ENCODE measurements at places on chromosomes 4 and X.

DNA sequence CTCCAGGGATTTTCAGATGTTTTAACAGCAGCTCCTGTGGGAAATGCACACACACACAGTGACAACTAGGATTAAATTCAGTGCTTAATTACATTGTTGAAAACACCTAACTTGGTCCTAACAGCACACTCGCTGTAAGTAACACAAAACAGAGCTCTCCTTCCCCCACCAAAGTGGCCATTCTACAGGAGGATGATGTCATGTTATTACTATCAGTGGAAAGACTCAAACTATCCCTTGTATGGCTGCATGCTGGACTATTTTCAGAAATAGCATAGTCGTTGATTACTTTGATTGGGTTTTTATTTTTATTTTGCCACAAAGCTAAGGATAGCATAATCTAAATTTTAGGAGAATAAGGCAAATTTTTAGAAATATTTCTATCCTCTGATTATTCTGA lies 406.3 kb downstream of the SPRY1 start:
- DNase-seq: no peak

DNA sequence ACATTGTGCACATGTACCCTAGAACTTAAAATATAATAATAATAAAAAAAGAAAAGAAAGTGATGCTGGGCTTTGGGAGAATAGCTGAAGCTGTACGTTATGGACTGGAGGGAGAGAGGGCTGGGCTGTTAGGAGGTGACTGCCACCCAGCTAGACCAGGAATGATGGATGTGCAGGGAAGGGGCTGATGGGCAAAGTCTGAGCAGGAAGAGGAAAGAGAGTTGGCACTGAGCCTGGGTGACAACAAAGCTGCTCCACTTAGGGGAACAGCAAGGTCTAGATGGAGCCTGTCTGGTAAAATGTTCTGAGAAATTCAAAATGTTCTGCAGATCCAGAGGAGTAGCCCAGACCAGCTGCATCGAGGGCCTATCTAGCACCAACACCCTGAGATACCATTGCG lies 32.3 kb downstream of the MED28 start:
- DNase-seq: no peak

GRCh38 chr4:86118711-86119110 lies 241.1 kb downstream of the MAPK10 start:
- DNase-seq: no peak

GRCh38 chr4:152961773-152962115 lies 25.6 kb downstream of the FHDC1 start:
- DNase-seq: no peak

DNA sequence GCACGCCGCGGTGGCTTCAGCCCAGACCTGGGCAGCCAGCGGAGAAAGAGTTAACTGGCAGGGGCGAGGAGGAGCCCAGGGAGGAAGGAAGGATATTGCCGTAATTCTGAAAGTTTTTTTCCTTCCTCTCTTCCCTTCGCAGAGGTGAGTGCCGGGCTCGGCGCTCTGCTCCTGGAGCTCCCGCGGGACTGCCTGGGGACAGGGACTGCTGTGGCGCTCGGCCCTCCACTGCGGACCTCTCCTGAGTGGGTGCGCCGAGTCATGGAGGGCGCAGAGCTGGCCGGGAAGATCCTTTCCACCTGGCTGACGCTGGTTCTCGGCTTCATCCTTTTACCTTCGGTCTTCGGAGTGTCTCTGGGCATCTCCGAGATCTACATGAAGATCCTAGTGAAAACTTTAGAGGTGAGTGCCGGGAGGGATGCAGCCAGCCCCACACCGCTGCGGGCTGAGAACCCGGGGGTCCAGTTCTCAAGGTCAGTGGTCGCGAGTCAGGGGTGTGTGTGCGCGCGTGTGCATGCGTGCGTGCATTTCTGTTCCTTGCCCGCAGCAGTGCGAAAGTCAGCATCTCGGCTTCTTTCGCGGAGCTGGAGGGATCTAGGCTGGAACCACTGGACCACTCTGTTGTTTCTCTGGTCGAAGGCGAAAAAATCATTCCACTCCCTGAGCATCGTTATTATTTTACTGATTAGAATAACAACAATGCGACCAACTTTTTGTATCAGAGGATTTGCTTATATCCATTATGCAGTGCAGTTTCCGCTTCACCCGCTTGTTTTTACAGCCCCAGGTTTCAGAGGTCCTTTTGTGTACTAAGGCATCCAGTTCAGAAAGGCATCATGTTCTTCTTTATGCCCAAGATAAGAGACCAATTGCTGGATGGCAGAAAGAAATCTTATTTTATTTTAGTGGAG lies 709 bp downstream of the GPAT3 start:
- no peak for DNase-seq

DNA sequence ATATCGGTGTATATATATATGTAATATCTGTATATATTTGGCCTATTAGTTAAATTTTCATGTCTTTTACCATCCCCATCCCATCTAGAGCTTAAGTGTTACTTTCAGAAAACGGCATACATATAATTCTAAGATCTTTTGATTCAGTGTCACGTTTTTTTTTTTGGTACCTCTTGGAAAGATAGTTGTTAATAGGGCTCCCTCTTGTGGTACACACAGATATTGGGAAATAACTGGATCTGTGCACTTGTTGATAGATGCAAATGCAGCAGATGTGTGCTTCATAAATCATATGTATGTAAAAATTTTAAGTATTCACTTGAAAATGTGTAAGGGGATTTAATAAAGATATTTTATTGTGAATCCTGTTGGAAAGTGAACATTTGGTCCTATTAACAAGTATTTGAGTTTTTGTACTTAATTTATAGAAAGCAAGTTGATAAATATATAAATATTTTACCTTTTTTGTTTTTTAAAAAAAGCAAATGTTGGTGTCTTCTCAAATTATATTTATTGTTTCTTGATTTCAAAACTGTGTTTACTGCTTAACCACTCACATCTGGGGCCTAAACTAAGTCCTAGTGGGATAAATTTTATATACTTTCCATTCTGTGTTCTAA lies 74.7 kb downstream of the PAQR3 start:
- DNase-seq: peak; percentile 62

GRCh38 chr4:143421609-143422008 lies 84.9 kb downstream of the GAB1 start:
- DNase-seq: no peak

DNA sequence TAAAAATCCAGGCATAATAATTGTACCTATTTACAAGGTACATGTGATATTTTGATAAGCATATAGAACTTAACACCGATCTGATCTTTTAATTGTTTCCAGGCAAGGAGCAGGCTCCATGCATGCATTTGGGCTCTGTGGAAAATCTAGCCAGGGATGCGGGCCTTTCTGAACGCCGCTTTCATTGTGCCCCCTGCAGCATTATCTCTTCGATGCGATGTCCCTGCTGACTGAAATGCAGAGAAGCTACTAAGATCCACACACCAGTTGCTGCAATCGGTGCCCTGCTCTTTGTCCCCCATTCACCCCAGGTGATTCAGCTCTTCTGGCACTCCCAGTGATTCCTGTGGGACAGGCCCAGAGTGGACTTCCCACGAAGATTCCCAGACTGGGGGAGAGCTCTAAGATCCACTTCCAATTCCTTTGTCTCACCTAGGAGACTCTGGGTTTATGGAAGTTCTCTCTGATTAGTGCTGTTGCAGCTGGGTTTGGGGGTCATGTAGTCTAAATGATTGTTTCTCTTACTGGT lies 254.3 kb upstream of the AGA start:
- no peak for DNase-seq

- DNase-seq: no peak
Observed at GRCh38 chr4:91746551-91746950, 557.2 kb upstream of the GRID2 start.

GRCh38 chr4:56082829-56083228 lies 134.1 kb downstream of the CEP135 start:
- DNase-seq: no peak

DNA sequence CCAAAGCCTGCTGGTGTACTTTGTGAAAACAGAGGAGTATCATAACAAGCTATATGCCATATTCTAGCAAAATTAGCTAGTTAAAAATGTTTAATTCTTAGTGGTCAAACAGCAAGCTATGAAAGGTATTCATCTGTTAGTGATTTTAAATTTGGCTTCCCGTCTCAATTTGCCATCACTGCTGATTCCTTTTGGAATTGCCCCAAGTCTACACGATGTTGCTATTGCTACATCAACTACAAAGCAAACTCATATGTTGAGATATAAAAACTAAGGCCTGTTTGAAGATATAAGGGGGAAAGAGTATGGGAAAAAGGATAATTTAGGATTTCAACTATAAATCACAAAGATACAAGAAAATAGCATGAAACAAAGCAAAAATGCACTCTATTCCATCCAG lies 146.1 kb downstream of the COL25A1 start:
- no peak for DNase-seq

- DNase-seq: no peak
Observed at GRCh38 chrX:149825424-149825823, 43.7 kb downstream of the MAGEA9 start.

- no peak for DNase-seq
Observed at GRCh38 chr4:42398871-42399331, 1.6 kb downstream of the SHISA3 start.

Measured in Caki2 (cell line).